Stimulated activated CD8-positive, alpha-beta memory T cell treated with anti-CD3 and anti-CD28 coated beads, Interleukin-12 subunit alpha, Interleukin-12 subunit beta, amount 100 ng/mL, for 4 hours (primary cell): ENCODE measurements at places on chromosomes 3 and 15.

- DNase-seq: no peak
Observed at GRCh38 chr3:54731732-54732445, 196.0 kb downstream of the LRTM1 start.

DNA sequence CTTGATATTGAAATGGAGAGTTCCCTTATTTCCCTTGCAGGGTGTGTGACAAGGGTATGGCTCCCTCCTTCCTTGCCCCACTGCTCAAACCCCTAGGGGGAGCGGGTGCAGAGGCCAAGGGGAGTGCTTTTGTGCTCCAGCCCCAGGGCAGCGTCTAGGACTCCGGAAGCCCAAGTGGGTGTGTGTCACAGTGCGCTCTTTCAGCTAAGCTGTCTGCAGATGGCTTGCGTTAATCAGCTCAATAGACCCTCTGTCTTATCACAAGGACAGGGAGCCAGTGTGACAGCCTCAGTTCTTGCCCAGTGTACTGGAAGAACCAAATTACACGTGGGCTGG is 523.6 kb upstream of the LMCD1 start:
- no peak for DNase-seq

DNA sequence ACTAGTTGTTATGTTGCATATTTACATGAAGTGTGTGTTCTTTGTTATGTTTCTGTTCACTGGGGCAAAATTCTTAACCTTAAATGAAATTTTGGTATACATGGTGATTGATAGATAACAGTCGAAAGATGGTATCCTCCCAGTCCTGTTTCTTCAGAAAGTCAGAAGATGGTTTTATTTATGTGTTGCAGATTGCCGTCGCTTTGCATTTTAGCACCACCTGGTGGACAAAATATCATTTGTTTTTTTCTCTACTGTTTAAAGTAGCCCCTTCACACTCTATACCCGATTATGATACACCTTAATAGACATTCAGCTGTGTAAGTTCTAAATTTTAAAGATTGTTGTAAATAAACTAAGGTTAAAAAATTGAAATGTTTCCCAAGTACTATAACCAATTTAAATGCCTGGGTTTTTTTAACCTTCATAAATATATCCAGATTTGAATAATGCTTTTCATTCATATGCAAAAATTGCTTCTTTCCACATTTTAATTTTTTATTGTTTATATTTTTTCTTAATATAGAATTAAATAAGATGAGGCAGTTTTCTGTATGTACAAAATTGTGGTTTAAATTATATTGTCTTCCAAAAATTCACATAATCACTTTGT is 152.2 kb downstream of the ALCAM start:
- DNase-seq: no peak

DNA sequence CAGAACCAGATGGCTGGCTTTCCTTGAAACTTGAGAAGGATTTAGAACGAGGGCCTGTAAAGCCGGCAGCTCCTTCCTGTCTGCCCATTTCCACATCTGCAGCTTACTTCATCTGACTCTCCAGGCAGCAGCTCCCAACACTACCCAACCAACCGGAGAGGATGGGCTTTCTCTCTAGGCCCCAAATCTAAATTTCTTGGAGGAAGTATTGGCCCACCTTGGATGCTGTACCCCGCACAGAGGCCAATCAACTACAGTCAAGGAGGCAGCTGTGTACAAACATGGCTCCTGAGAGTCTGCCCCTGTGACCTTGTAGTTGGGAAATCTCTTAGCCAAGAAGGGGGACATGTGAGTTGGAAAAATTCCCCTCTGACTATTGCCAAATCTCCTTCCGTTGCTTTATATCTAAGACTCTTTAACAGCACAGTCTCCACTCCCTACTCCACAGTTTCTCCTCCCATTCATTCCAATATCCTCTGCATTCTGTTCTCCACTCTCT is 8.0 kb upstream of the ACAP2 start:
- DNase-seq: no peak

DNA sequence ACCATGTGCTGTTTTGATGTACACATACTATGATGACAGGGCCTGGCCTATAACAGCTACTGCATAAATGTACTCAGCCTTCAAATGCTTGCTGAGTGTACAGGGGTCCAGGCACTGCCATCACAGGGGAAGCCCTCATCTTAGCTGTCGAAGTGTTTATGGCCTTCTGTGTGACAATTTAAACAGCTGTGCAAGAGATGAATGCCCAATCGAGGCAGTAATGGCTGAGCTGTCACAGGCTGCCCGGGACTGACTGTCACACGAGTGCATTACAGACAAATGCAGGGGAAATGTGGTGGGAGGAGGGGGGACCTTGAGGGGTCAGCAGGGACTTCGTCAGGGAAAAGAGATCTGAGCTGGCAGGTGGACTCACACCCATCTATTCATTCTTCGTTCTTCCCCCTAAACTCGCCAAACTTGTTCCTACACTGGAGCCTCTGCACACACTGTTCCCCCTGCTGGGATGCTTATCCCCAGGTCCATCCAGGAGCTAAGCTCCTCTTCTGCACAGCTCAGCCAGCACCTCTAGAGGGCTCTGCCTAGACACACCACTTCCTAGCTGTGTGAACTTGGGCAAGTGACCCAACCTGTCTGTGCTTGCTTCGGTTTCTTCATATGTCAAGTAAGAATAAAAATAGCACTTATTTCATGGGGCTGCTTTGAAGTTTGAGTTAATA is 156.2 kb upstream of the IQSEC1 start:
- no peak for DNase-seq

GRCh38 chr15:89767411-89767915 is 8.7 kb upstream of the MESP2 start:
- no peak for DNase-seq

DNA sequence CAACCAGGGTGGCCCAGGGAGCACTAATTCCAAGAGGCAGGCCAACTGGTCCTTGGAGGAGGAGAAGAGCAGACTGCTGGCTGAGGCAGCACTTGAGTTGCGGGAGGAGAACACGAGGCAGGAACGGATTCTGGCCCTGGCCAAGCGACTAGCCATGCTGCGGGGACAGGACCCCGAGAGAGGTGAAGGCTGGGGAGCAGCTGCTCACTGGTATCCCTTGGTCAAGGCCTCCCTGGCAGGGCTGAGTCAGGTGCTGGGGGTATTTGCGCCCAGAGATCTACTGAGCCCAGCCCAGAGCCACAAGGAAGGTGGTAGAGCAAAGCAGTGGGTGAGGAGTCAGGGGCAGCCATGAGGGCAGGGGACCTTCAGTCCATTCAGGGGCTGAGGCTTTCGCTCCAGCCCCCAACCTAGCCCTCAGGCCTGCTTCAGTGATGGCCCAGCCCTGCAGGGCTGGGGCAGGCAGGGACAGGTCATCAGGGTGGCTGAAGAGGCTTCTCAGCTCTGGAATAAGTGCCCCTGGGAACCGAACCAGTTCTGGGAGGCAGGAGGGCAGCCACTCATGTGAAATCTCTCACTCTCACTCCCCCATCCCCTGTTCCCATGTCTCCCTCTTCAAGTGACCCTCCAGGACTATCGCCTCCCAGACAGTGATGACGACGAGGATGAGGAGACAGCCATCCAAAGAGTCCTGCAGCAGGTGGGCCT is 5.6 kb upstream of the DNAJC17 start:
- no peak for DNase-seq

DNA sequence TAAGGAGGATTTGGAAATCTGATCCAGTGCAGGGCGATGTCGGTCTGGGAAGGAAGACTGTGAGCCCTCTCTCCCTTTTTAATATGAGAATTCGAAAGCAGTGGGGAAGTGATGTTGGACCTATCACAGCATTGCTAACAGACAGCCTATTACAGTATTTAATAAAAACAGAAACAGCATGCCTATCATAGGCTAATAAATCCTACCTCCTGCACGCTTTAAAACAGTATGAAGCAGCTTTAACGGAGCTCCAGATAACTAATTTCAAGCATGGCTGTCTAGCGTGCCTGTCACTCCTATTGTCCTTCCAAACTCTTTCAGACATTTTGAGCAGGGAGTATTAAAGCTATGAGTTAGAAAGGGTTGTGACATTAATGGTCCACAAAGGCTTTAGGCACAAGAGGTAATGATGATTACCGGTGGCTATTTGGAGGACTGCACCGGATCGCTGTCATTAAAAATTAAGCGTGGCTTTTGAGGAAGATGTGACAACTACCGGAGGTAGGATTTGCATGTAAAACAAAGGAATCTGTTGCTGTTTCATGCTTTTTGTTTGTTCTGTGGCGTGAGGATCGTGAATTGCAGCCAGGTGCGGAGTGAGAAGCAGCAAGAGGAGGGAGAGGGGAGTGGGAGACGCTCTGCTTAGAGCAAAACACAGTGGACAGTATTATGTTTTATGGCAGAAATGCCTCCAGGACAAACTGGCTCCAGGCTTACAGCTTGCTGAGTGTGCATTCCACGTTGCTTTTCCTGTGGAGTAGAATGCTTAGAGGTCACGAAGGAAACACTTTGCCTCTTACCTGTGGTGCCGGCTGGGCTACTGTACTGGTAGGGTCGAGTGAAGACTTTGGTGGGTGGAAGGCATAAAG is at the start of gene KCNMB2:
KCNMB2 (plus strand) TSS at position 226 of the 869 bp plus-strand sequence.
- no peak for DNase-seq

DNA sequence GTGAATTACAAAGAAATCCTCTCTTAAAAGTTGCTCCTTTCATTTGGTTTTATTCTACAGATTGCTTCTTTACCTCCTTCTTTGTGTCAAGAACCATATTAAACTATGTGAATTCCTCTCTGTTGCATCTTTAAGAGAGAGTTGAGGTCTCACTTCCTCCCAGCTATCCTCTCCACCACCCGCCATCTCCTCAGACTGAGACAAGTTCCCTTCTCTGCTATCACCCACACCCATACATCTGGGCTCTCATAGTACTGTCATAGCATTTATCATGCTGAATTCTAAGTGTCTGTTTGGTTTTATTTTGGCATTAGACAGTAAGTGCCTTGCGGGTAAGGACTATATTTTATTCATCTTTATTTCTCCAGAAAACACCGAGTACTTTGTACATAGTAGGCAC is 54.2 kb downstream of the B3GALNT1 start:
- no peak for DNase-seq

- DNase-seq: no peak
Observed at GRCh38 chr15:40937762-40938535, 8.8 kb downstream of the DLL4 start.

DNA sequence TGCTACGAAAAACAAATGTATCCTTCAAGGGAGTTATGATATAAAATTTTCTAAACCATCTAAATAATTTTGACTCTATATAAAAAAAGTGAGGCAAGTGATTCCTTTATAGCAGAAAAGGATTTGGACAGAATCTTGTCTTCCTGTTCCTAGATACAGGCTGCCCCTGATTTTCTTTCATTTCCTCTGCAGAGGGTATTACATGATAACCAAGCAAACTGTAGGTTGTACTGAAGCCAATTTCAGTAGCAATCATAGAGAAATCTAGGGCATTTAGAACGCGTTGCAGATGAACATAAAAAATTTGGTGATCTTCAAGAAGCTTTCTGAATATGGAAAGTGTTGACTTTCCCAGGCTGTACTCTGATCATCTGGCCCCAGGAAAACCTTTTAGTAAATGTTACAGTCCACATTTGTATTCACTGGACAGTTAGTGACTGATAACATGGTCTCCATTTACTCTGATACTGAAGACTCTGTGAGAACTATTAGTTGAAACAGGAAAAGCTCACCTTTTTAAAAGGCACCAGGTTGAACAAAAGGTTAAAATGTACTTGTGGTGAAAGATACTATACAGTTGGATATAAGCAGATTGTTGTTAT is 9.1 kb upstream of the UTS2B start:
- DNase-seq: no peak

- no peak for DNase-seq
Observed at GRCh38 chr15:70486012-70486411, 277.3 kb downstream of the UACA start.

DNA sequence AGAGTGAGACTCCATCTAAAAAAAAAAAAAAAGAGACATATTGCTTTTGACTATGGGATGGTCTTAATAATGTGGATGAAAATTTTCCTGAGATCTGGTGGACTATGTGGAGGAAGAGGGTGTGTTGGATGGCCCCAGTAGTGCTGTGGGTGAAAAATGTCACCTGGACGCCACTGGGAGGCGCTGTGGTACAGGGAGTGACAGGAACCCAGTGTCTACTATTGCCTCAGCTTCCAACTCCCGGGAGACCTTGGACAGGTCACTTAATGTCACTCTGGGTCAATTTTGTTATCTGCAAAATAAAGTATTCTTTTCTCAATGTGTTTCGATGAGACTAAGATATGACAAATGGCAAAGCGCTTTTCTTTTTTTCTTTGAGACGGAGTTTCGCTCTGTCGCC is 27.7 kb upstream of the DCP1A start:
- no peak for DNase-seq

DNA sequence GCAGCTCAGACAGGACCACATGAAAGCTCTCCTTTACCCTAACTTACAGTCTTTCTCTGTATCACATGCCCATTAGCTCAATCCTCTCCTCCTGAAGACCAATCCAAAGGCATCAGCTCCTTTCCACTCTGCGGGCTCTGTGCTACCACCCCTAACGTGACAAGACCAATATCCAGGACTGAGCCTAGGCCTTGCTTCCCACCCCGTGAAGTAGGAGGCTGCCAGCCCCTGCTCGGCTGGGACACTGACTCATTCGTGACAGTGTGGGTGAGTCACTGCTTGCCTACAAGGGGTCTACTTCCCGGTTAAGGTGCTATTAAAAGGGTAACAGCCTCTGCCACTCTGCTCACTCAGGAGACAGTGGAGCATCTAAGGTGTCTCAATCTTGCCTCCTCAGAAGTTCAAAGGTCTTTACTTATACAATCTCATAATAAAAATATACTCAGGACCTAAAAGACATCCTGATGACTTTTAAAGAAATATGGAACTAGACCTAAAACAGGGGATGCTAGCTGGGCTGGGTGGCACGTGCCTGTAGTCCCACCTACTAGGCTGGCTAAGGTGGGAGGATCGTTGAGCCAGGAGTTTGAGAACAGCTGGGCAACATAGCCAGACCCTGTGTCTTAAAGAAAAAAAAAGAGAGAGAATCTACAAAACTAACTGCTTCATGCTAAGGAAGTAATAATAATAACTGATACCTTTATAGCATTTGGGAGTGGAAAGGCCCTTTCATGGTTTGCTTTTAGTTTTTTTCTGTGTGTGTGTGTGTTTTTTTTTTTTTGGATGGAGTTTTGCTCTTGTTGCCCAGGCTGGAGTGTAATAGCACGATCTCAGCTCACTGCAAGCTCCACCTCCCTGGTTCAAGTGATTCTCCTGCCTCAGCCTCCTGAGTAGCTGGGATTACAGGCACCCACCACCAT is 55.0 kb downstream of the TMEM44 start:
- peak; percentile 17 for DNase-seq

GRCh38 chr3:66363148-66363547 is 137.7 kb downstream of the LRIG1 start:
- DNase-seq: no peak

GRCh38 chr3:173932624-173933023 is 535.1 kb downstream of the NLGN1 start:
- no peak for DNase-seq

DNA sequence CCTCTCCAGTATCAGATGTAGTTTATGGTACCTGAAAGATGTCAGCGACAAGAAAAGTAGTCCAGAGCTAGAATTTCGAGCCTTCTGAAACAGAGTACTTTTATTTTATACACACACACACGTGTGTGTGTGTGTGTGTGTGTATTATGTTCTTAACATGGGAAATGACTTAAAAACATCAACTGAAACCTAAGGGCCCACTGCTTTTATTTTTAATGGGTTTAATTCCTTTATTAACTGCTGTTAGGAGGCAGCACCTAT is 1.9 kb downstream of the TCF12 start:
- no peak for DNase-seq

GRCh38 chr3:98580401-98581386 is 12.7 kb downstream of the CPOX start:
- no peak for DNase-seq

- no peak for DNase-seq
Observed at GRCh38 chr3:153001210-153002078, 160.6 kb upstream of the RAP2B start.
